ENCODE measurements at places on chromosomes 5 and 9. TPM values are rescaled to one million over a fixed set of nuclear protein-coding genes. Genes with fewer than 3 reads are reported as not detected.

DNA sequence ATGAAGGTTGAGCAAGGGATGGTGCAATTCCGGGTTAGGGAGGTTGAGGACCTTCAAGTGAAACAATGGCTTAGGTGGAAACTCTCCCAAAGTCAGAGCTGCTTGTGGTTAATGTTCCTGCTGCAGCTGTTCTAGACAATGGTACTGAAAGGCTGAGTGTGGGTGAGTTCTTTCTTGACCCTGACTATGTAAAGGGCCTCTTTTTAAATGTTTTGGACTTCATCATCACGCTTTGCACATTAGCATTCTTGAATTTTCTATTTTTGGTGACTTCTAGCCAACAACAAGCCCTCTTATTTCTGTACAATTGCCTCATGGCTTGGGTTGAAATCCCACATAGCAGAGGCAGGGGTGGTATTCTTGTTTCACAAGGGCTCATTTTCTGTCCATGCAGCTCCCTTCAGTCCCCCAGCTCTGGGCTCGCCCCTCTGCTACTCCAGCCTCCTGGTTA is 136.3 kb upstream of the ANKRD55 start:
- H3K27me3 ChIP-seq, result no peaks in the 10 kb centered on the region
- H3K4me3 ChIP-seq, result no peak overlapping the region
- DNase-seq, result no peak
- no peaks in the 10 kb centered on the region for H3K36me3 ChIP-seq

DNA sequence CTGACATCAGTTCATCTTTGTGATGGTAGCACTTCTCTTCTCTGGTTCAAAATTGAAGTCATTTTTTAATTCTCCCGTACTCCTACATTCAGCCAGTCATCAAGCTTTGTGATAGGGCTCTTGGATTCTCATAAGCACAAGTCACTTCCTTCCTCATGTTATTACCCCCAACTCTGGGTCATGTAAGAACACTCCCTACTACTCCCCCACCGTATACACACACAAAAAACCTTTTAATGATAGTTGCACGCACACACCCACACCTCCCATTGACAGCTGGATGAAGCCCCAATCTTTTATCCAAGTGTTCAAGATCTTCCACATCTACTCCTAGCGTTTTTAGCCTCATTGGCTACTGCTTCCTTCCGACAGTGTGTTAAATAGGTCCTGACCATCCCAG is 16.8 kb downstream of the KDM3B start:
- peaks cover 6% of the 10 kb centered on the region for H3K36me3 ChIP-seq
- H3K27ac ChIP-seq, result no peak overlapping the region
- DNase-seq, result no peak
- no peak overlapping the region for H3K4me3 ChIP-seq

DNA sequence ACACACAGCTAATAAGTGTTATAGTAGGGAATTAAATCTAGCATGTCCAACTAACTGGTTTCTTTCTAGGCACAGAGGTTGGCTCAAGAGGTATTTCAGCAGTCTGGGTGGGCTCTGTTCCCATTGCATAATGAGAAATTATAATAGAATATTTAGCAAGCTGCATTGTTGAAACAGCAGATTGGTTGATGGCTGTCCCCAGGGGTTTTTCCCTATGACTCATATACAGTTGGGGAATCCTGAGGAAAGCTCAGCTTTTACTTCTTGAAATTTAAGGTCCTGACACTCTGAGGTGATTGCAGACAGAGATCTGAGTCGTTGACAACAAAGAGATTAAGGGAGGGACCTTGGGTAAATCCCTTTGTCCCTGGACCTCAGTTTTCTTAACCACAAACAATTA is 38.3 kb upstream of the TNFSF8 start:
- peaks cover 34% of the 10 kb centered on the region for H3K4me1 ChIP-seq
- no peak overlapping the region for H3K4me3 ChIP-seq
- DNase-seq, result peak; percentile 48
- no peaks in the 10 kb centered on the region for H3K27me3 ChIP-seq
- no peaks in the 10 kb centered on the region for H3K36me3 ChIP-seq
- H3K27ac ChIP-seq, result peak overlapping the region; percentile 3

- DNase-seq, result no peak
- no peak overlapping the region for H3K27ac ChIP-seq
- peaks cover 4% of the 10 kb centered on the region for H3K4me1 ChIP-seq
- no peaks in the 10 kb centered on the region for H3K36me3 ChIP-seq
- no peak overlapping the region for H3K4me3 ChIP-seq
Measured at GRCh38 chr9:131752231-131752884, 12.5 kb upstream of the RAPGEF1 start.

DNA sequence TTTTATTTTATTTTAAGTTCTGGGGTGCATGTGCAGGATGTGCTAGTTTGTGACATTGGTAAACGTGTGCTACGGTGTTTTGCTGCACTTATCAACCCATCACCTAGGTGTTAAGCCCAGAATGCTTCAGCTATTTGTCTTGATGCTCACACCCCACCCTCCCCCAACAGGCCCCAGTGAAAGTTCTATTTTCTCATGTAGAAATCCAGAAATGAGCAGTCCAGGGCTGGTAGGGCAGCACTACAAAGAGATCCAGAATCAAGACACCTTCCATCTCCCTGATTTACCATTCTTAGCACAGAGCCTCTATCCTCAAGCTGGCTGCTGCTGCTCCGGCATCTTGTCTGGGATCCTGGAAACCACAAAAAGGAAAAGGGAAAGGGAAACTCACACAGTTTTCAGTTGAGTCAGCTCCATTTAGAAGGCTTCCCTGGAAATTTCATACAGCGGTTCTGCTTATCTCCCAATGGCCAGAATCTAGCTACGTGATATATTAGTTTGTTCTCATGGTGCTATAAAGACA is 85.4 kb upstream of the SMARCA2 start:
- no peaks in the 10 kb centered on the region for H3K36me3 ChIP-seq
- H3K4me1 ChIP-seq, result peaks cover 9% of the 10 kb centered on the region
- H3K27ac ChIP-seq, result no peak overlapping the region
- peaks cover 3% of the 10 kb centered on the region for H3K27me3 ChIP-seq
- no peak overlapping the region for H3K4me3 ChIP-seq
- peak; percentile 14 for DNase-seq

- no peak overlapping the region for H3K27ac ChIP-seq
- no peaks in the 10 kb centered on the region for H3K27me3 ChIP-seq
- H3K36me3 ChIP-seq, result no peaks in the 10 kb centered on the region
- no peak for DNase-seq
- H3K4me1 ChIP-seq, result no peaks in the 10 kb centered on the region
Measured at GRCh38 chr5:1553539-1554409, 30.0 kb upstream of the LPCAT1 start.

The DRD1 gene
- total RNA-seq, result not detected
